LNCaP clone FGC (cell line): ENCODE measurements at places on chromosomes 5 and 9.

GRCh38 chr5:96048763-96049162, 87.1 kb upstream of the ELL2 start:
- no peak for DNase-seq

DNA sequence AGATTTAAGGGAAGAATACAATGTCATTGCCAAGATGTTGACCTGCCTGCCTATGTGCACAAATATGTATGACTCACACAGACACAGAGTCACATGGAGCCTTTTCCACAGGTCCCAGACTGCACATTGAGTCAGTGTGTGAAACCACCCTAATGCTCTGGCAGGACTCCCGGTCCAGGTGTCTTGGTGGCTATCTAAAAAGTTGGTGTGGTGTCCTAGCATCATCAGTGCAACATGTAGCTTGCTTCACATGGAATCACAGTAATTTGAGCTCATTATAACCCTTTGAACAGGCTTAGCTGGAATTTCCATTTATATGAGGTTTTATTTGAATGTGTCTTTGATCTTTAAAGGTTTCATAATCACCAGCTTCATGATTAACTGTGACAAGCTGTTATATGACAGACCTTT, 10.7 kb downstream of the IFNA5 start:
- no peak for DNase-seq

- no peak for DNase-seq
Observed at GRCh38 chr5:78430866-78431265, 70.4 kb downstream of the SCAMP1 start.

DNA sequence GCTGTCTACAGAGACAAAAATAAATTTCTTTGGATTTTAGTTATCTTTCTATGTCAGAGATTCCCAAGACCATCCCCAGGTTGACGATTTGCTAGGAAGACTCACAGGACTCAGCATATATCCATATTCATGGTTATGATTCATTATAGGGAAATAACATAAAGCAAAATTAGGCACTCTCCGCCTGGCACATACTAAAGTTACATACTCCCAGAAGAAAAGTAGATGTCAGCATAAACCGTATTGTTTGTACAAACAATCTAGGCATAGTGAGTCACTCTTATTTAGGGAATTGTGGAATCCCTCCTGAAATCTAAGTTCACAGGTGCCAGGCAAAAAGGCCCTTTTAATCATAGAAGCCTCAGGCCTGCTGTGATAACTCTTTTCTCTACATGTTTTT, 62.9 kb downstream of the INSL6 start:
- DNase-seq: no peak

DNA sequence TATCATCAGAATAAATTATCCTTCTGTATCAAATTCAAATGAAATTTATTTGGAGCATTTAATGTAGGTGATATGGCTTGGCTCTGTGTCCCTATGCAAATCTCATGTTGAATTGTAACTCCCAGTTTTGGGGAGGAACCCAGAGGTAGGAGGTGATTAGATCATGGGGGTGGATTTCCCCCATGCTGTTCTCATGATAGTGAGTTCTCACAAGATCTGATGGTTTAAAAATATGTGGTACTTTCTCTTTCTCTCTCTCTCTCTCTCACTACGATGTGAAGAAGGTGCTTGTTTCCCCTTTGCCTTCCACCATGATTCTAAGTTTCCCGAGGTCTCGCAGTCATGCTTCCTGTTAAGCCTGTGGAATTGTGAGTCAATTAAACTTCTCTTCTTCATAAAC, 678.4 kb upstream of the RGMB start:
- DNase-seq: no peak

DNA sequence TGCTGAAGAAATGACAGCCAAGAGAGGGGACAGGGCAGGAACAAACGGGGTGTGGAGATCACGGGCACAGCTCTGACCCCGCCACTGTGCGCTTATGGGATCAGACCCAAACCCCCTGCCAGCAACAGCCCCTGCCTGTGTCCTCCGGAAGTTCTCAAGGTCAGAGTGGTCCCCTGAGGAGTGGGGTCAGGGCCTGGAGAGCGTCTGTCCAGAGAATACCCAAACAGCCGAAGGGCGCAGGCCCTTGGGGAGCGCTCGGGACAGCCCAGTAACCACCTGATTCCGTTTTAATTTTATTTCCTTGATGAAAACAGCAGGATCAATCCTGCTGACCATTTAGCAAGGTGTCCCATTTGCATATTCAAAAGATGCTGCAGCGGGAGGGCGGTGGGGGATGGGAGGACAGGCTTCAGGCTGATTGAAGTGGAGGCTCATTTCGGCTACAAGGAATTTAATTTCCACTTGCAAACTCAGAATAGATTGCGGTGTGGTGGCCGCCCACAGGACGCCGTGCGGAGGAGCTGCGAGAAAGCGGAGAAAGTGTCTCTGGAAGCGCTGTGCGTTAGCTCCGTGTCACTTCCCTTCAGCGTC, 32.6 kb upstream of the TMEM250 start:
- no peak for DNase-seq

DNA sequence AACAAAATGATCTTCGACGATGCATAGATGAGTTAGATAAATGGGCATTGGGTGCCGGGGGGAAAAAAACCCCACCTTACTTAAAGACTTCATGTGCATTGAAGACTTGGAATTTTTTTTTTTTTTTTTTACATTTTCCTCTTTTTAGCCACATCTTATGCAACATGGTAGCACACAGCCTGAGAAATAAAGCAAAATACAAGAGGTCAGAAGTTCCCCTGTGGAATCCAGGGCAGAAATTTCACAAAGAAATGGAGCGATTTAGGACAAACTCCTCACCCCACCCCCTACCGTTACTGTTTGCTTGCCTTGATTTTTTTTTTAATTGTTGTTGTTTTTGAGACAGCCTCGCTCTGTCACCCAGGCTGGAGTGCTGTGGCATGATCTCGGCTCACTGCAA, 153.2 kb downstream of the GOLPH3 start:
- DNase-seq: no peak

GRCh38 chr9:123851851-123852250, 78.1 kb downstream of the DENND1A start:
- no peak for DNase-seq

DNA sequence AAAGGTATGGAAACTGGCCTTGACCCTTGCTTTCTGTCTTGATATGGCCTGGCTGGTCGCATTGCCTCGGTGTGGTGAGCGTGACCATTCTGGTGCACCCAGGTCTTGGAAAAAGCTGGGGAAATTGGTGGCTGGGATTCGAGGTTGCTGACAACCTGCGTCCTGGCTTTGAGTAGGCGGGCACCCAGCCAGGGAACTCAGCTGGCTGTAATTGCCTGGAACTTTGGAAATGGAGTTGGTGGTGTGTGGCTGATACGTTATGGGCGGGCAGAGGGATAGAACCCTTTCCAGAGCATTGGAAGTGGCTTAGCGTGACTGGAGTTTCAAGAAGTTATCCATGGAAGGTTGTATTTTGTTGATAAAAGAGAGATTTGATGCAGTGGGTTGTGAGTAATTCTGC, 35.2 kb downstream of the KCNMB1 start:
- no peak for DNase-seq

DNA sequence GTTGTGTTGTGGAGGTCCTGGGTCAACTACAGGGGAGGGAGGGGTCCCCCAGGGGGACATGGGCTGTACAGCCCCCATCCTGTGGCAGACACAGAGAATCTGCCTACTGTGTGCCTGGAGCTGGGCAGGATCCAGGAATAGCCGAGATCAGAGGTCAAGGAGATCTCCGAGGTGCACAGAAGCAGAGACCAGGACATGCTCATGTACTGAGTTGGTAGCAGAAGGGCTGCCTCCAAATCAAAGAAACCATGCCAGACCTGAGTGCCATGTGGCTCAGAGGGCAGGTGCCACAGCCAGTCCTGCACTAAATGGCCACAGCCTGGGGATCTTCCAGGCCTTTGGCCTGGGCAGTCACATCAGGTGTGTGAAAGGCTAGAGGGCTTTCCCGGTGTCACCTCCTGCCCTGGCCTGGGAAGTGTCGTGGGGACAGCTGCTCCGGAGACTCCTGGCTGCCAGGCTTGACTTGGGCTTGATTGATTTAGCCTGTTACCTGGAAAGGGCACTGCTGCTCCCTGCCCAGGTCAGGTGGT, 27.8 kb downstream of the GSN start:
- DNase-seq: no peak

- no peak for DNase-seq
Observed at GRCh38 chr9:96423322-96423984, 5.3 kb upstream of the ZNF367 start.

DNA sequence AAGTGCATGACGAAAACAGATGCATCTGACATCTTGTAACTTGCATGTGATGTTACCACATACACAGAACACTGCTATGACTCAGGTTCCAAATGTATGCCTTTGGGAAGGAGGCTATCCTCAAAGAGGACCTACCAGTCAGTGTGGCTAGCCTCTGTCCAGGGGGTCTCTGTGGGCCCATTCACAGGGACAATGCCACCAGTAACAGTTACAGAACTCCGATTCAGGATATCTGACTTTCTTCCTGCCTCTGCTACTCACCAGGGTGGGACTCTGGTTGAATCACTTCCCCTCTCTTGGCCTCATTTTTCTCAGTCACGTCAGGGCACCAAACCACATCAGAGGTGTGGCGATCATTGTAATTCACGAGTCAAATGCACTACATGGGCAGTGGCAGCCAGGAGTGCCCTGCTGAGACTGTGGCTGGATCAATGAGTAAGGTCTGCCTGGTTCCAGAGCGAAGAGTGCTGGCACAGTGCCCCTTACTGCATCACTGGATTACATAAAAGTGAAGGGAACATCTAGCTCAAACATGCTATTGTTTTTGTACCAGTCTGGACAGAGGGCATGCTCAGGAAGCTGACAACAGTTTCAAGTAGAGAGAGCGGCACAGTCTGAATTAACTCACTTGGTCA, 13.2 kb downstream of the ATOX1 start:
- no peak for DNase-seq
